ENCODE measurements at places on chromosomes 5 and 9.

- no peak for DNase-seq
Measured at GRCh38 chr9:69454321-69454720, 129.3 kb downstream of the ENTREP1 start.

- DNase-seq = no peak
Measured at GRCh38 chr5:97666783-97667182, 483.7 kb upstream of the RIOK2 start.

GRCh38 chr9:18665947-18666346 lies 192.0 kb downstream of the ADAMTSL1 start:
- no peak for DNase-seq

DNA sequence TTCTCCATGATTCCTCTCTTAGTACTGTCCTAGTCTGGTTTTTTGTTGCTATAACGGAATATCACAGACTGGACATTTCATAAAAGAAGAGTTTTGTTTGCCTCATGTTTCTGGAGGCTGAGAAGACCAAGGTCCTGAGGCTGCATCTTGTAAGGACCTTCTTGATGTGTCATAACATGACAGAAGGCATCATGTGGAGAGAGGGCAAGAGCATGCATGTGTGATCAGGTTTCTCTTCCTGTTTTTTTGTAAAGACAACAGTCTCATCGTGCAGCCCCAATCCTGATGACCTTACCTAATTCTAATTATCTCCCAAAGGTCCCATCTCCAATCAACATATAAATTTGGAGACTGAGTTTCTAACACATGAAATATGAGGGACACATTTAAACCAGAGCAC lies 108.4 kb downstream of the MSX2 start:
- no peak for DNase-seq

GRCh38 chr5:74686962-74687751 lies 2.1 kb downstream of the HEXB start:
- DNase-seq = no peak

DNA sequence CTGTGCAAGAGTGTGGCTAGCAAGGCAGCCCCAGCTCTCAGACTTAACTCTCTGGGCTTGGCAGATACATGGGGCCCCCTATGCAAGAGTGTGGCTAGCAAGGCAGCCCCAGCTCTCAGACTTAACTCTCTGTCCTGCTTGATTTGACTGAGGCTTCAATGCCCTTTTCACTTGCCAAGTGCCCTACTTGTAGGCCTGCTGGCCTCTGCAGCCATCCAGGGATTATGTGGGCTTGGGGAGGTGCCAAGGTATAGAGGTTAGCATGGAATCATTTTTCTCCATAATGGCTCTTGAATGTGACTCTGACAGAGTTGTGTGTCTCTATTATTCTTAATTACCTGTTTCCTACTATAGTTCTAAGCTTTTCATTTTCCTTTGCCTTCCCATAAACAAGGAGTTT lies 115.5 kb upstream of the RUSC2 start:
- no peak for DNase-seq

DNA sequence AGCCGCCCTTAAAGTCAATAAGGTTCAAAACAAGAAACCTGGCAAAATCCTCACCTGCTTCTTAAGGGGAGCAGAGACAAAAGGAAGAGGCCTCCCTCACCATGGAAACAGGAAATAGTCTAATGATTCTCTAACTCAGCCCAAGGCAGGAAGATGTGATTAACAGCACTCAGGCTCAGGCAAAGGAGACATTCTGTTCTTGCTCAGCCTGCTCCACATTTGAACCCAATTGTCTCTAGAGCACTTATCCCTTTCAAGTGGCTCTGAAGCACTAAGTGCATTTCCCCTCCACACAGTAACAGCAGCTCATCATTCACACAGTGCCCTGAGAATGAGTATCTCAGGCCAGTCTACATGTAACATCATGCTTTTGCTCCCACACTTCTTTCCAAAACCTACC lies 72.3 kb downstream of the NIPSNAP3B start:
- no peak for DNase-seq

- no peak for DNase-seq
Measured at GRCh38 chr5:50441493-50441955, 436 bp upstream of the EMB start.

- no peak for DNase-seq
Measured at GRCh38 chr5:12214267-12215015, 310.2 kb upstream of the CTNND2 start.

All from dorsolateral prefrontal cortex (tissue), 122 donors.